Caco-2 (cell line): ENCODE measurements at places on chromosomes 4 and X.

DNA sequence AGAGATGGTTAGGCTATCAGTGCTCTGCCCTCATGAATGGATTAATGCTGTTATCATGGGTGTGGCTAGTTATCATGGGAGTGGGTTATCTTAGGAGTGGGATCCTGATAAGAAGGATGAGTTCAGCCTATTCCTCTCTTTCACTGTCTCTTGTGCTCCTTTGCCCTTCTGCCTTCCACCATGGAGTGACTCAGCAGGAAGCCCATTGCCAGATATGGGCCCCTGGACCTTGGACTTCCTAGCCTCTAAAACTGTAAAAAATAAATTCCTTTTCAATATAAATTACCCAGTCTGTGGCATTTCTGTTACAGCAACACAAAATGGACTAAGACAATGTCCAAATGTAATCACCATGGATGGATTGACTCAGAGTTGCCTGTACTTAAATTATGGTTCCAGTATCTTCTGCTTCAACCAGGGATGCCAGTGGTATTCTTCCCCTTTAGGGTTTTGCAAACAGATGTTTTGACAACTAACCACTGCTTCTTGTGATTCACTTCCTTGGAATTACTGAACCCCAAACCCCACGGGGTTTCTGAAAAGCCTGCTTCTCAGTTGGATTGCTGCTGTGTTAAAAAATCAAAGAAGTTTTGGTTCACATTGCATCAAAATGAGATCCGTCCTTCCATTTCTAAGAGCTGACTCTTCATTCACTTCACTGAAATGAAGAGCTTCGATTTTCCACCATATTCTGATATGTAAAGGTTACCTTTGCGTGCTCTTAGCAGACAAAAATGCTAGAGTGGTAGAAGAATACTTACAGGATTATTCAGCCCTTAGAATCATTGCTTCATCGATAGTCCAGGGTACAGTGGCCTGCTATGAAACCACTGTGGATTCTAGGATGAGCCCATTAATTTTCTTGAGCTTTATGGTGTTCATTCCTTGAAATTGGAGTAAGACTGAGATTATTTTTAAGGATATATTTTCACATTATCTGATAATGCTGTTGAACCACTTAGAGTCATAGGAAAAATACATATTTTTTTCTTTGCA is 107.7 kb downstream of the FRMPD4 start:
- DNase-seq = peak; percentile 1

DNA sequence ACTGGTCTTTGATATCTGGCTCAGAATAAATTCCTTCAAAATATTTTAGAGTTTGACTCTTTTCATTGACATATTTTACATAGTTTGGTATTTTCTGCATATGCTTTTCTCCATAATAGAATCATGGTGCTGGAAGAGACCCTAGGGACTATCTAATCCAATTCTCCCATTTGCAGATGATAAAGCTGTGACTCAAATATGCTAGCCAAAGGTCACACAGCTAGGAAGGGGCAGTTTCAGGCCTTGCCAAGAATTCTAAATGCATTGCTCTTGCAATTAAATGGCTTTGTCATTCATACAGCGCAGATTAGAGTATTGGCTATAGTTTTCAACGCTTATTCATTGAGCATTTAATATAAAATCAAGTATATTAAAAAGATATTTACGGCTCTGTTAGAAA is 374.1 kb upstream of the RASGEF1B start:
- DNase-seq = peak; percentile 4

DNA sequence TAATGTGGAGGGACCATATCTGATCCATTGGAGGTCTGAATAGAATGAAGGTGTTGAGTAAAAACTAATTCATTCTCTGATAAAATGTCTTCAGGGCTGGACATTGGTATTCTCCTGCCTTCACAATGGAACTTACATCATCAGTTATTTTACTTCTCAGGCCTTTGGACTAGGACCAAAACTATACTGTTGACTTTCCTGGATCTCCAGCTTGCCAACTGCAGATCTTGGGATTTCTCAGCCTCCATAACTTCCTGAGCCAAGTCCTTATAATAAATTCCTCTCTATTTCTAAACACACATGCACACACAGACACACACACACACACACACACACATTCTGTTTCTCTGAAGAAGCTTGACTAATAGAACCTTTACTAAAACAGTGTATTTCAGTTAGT is 1858.6 kb upstream of the ADGRL3 start:
- DNase-seq = no peak

DNA sequence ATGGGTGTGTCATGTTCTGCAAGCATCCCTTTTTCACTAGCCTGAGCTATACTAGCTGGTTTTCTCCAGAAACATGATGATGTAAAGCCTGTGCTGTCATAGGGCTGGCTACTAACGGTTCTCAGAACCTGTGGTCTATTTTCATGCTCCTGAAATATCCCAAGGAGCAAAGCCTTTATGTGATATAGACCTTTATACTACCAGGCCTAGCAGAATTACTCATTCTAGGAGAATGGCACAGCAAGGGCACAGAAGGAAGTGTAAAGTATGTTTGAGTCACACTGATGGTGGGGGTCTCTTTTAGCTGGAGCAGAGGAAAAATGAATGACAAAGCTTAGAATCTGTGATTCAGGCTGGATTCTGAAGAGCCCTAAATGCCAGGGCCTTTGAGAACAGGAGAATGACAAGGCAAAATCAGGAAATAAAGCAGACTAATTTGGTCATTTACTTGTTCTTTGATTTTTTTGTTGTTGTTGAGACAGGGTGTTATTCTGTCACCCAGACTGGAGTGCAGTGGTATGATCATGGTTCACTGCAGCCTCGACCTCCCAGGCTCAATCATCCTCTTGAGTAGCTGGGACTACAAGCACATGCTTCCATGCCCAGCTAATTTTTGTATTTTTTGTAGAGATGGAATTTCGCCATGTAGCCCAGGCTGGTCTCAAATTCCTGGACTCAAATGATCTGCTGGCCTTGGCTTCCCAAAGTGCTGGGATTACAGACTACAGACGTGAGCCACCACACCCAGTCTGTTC is 11.8 kb downstream of the TCEAL1 start:
- no peak for DNase-seq

GRCh38 chr4:7344636-7345155 is 90.0 kb downstream of the PSAPL1 start:
- no peak for DNase-seq

DNA sequence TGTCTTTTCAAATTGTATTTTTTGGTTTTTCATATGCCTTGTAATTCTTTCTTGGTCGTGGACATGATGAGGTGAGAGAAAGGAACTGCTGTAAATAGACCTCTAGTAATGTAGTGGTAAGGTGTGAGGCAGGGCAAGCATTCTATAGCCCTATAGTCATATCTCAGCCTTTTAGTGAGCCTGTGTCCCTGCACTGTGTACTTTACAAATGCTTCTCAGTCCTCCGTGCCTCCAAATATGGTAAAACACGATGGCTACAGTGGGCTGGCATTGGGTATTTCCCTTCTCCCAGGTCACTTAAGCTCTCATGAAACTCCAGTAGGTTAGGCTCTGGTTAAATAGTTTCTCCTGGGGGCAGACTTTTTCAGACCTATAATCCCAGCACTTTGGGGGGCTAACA is 57.9 kb upstream of the PLS3 start:
- peak; percentile 11 for DNase-seq

- DNase-seq = no peak
These were observed 39.6 kb upstream of the GPR173 start for GRCh38 chrX:53009032-53009431.
